ENCODE measurements at places on chromosomes 16 and 17.

DNA sequence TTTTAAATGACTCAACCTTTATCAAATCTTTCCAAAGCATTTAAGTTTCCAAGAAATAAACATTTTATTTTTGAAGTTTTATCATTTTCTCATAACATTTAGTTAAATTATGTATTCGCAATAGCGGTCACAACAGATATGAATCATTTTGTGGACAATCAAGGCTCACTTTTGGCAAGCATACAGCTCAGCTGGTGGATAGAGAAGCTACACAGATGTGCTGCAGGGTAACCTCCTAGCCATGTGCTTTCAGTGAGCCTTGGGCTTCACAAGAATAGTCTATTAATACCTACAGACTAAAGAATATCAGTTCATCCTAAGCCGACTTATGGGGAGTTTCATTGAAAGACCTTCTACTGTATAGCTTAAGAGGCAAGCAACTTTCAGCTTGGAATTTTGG, 144.8 kb downstream of the MRTFB start:
- no peaks in the 10 kb centered on the region for H3K4me1 ChIP-seq
- no peak overlapping the region for H3K4me3 ChIP-seq

DNA sequence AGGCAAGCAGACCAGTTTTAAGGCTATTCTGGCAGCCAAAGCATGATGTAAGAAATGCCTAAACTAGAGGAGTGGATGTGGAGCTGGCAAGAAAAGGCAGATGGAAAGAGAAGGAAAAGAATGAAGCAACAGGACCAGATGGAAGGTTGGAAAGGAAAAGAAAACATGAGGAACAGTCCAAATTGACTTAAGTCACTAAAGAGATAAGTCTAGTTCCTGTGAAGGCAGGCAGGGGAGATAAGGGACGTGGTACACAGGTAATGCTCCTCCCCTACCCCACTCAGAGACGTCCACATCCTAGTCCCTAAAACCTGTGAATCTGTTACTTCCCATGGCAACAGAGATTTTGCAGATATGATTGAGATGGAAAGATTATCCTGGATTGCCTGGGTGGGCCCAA, 43.5 kb downstream of the TEX2 start:
- DNase-seq: no peak
- H3K27ac ChIP-seq: no peak overlapping the region
- H3K27me3 ChIP-seq: no peaks in the 10 kb centered on the region

- H3K4me1 ChIP-seq: peaks cover 77% of the 10 kb centered on the region
- H3K27ac ChIP-seq: no peak overlapping the region
- DNase-seq: no peak
- H3K4me3 ChIP-seq: no peak overlapping the region
These were observed 4.9 kb downstream of the TNRC6C start for GRCh38 chr17:77963441-77963840.

GRCh38 chr17:17767154-17767869, 69.5 kb downstream of the SREBF1 start:
- H3K4me3 ChIP-seq: no peak overlapping the region
- H3K36me3 ChIP-seq: no peaks in the 10 kb centered on the region
- H3K27ac ChIP-seq: no peak overlapping the region
- no peaks in the 10 kb centered on the region for H3K27me3 ChIP-seq
- DNase-seq: no peak
- peaks cover 31% of the 10 kb centered on the region for H3K4me1 ChIP-seq

- peak overlapping the region; percentile 82 for H3K4me3 ChIP-seq
- H3K36me3 ChIP-seq: peaks cover 21% of the 10 kb centered on the region
- DNase-seq: no peak
- H3K27me3 ChIP-seq: no peaks in the 10 kb centered on the region
These were observed 292.0 kb upstream of the TNRC6C start for GRCh38 chr17:77666462-77666861.

GRCh38 chr17:74234486-74234885, 21.1 kb downstream of the TTYH2 start:
- H3K4me1 ChIP-seq: no peaks in the 10 kb centered on the region
- peaks cover 2% of the 10 kb centered on the region for H3K36me3 ChIP-seq
- no peak for DNase-seq
- no peak overlapping the region for H3K27ac ChIP-seq
- no peaks in the 10 kb centered on the region for H3K27me3 ChIP-seq
- no peak overlapping the region for H3K4me3 ChIP-seq

GRCh38 chr17:65586899-65587298, 25.5 kb upstream of the AXIN2 start:
- no peaks in the 10 kb centered on the region for H3K36me3 ChIP-seq
- H3K27ac ChIP-seq: no peak overlapping the region
- no peak overlapping the region for H3K4me3 ChIP-seq
- no peaks in the 10 kb centered on the region for H3K27me3 ChIP-seq
- DNase-seq: no peak
- peaks cover 18% of the 10 kb centered on the region for H3K4me1 ChIP-seq

GRCh38 chr17:6070430-6070912, 292 bp downstream of the WSCD1 start:
- H3K27me3 ChIP-seq: peaks cover 68% of the 10 kb centered on the region
- no peak overlapping the region for H3K27ac ChIP-seq
- no peak overlapping the region for H3K4me3 ChIP-seq
- no peaks in the 10 kb centered on the region for H3K36me3 ChIP-seq
- DNase-seq: no peak

DNA sequence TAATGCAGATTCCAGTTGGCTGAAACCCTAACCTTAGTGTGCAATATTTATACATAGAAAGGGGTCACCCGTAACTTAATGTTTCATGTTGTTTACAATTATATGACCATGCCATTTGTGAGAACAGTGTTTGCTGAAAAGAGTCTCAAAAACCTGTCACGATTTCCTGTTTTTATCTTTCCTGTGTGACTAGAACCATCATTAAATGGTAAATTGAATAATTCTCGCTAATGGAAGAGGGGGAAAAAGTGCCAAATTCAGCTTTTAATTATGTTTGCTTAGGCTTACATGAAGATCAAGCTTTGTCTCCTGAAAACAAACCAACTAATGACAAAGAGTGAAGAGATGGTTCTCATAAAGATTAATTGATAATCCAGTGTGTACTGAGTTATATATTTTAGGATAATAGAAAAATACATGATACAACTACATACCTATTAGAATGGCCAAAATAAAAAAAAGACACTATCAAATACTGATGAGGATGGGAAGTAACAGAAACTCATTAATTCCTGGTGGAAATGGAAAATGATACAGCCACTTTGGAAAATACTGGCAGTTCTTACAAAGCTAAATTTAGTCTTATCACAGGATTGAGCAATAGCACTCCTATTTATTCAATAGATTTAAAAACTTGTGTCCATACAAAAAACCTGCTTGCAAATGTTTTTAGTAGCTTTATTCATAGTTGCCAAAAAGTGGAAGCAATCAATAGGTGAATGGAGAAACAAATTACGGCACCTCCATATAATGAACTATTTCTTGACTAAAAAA, 141.7 kb downstream of the CDK5R1 start:
- H3K4me3 ChIP-seq: no peak overlapping the region
- no peaks in the 10 kb centered on the region for H3K36me3 ChIP-seq
- H3K27me3 ChIP-seq: no peaks in the 10 kb centered on the region
- no peak for DNase-seq
- no peak overlapping the region for H3K27ac ChIP-seq

- H3K27ac ChIP-seq: peak overlapping the region; percentile 35
- no peaks in the 10 kb centered on the region for H3K27me3 ChIP-seq
- no peak overlapping the region for H3K4me3 ChIP-seq
- DNase-seq: no peak
- peaks cover 3% of the 10 kb centered on the region for H3K36me3 ChIP-seq
- H3K4me1 ChIP-seq: peaks cover 4% of the 10 kb centered on the region
These were observed 75.7 kb downstream of the FBXL20 start for GRCh38 chr17:39325528-39326240.

- H3K27ac ChIP-seq: no peak overlapping the region
- no peak overlapping the region for H3K4me3 ChIP-seq
- H3K27me3 ChIP-seq: no peaks in the 10 kb centered on the region
- H3K4me1 ChIP-seq: no peaks in the 10 kb centered on the region
- DNase-seq: no peak
- no peaks in the 10 kb centered on the region for H3K36me3 ChIP-seq
These were observed 38.2 kb upstream of the ZFHX3 start for GRCh38 chr16:73086108-73086507.

- H3K36me3 ChIP-seq: no peaks in the 10 kb centered on the region
- H3K27ac ChIP-seq: no peak overlapping the region
- H3K4me1 ChIP-seq: peaks cover 5% of the 10 kb centered on the region
- H3K27me3 ChIP-seq: peaks cover 7% of the 10 kb centered on the region
These were observed 31.3 kb upstream of the CBX4 start for GRCh38 chr17:79870540-79870939.

GRCh38 chr16:5002699-5003143, 31.0 kb downstream of the NAGPA start:
- no peak for DNase-seq
- H3K4me1 ChIP-seq: no peaks in the 10 kb centered on the region
- peaks cover under 1% of the 10 kb centered on the region for H3K27me3 ChIP-seq
- no peak overlapping the region for H3K4me3 ChIP-seq

- H3K36me3 ChIP-seq: peaks cover 9% of the 10 kb centered on the region
- no peaks in the 10 kb centered on the region for H3K27me3 ChIP-seq
- DNase-seq: no peak
- H3K27ac ChIP-seq: no peak overlapping the region
- H3K4me3 ChIP-seq: no peak overlapping the region
These were observed 12.5 kb downstream of the GSE1 start for GRCh38 chr16:85625485-85626117.

DNA sequence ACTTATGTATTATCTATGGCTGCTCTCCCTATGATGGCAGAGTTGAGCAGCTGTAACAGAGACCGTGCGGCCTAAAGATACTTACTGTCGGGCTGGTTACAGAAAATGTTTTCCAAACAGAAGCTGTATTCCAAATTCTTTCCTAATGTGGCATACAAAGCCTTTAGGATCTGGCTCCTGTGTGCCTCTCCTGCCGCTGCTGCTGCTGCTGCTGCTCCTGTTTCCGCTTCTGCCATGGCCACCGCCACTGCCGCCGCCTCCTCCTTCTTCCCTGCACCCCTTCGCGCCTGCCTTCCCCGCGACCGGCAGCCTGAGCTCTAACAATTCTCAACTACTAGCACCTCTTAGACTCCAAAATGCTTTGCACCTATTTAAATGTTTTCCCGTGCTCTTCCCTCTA, 263.9 kb upstream of the TBX2 start:
- DNase-seq: no peak
- no peaks in the 10 kb centered on the region for H3K36me3 ChIP-seq
- H3K27me3 ChIP-seq: no peaks in the 10 kb centered on the region

DNA sequence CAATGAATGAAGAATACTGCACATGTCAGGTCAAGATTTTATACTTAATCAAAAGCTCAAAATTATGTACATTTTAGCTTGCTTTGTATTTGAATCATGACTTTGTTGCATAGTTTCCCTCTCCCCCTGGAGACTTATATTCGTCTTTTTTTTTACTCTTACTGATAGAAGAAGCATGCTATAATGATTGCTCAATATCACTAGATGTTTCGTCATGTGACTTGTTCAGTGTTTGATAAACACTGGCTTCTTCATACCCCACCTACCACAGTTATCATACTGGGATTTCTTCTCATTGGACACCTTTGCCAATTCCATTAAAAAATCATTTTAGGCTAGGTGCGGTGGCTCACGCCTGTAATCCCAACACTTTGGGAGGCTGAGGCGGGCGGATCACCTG, 148.7 kb downstream of the FTO start:
- H3K27ac ChIP-seq: no peak overlapping the region
- peaks cover 35% of the 10 kb centered on the region for H3K36me3 ChIP-seq
- H3K4me3 ChIP-seq: no peak overlapping the region
- no peaks in the 10 kb centered on the region for H3K27me3 ChIP-seq
- DNase-seq: no peak

DNA sequence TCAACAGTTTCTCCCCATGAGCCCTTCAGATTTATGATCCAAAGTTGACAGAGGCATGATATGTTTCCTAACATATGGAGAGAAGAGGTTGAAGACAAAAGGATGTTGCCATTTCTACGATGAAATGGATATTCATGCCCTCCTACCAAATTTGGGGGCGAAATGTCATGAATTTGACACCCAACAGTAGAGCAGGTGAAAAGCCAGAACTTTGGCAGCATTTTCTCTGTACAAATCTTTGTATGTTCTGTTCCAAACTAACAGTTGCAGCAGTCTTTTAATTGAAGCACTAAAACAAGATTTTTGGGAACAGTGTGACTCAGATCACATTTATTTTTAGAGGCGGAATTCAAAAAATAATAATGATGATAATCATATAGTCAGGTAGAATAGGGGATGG, 130.1 kb downstream of the TRIM37 start:
- H3K27me3 ChIP-seq: no peaks in the 10 kb centered on the region
- no peak for DNase-seq
- no peaks in the 10 kb centered on the region for H3K4me1 ChIP-seq
- H3K36me3 ChIP-seq: no peaks in the 10 kb centered on the region

GRCh38 chr16:14186007-14186794, 115.1 kb downstream of the MRTFB start:
- H3K36me3 ChIP-seq: no peaks in the 10 kb centered on the region
- H3K4me1 ChIP-seq: peaks cover 7% of the 10 kb centered on the region
- H3K27me3 ChIP-seq: no peaks in the 10 kb centered on the region
- no peak for DNase-seq

- no peak for DNase-seq
- H3K36me3 ChIP-seq: no peaks in the 10 kb centered on the region
- H3K4me1 ChIP-seq: peaks cover 36% of the 10 kb centered on the region
- no peaks in the 10 kb centered on the region for H3K27me3 ChIP-seq
These were observed 37.2 kb downstream of the LYRM1 start for GRCh38 chr16:20937736-20938135.

DNA sequence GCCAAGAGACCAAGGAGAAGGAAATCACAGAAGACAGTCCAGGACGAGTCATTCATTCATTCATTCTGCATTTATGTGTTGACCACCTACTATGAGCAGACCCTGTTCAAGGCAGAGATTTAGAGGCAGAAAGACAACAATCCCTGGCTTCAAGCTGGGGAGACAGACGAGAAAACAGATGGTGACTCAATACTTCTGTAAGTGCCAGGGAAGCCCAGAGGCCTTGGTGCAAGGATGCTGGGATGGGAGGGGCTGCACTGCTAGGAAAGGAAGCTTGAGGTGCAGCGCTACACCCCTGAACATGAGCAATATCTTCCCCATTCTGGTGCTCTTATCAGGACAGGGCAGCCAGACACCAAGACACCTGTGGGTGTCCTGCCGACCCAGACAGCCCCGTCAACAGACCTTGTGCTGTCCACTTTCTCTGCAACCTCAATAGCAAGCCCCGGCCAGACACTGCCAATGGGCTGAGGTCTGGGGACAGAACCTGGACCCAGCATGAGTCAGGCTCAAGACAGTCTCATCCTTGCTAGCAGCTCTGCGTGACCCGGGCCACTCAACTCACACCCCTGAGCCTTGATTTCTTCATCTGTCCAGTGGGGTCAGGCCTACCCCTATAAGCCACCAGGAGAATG, 163.5 kb downstream of the COPRS start:
- H3K4me3 ChIP-seq: no peak overlapping the region
- no peaks in the 10 kb centered on the region for H3K36me3 ChIP-seq
- DNase-seq: no peak
- H3K27ac ChIP-seq: no peak overlapping the region

- H3K4me1 ChIP-seq: peaks cover 3% of the 10 kb centered on the region
- H3K4me3 ChIP-seq: no peak overlapping the region
- DNase-seq: no peak
- peaks cover 34% of the 10 kb centered on the region for H3K36me3 ChIP-seq
These were observed 16.4 kb downstream of the ZNF778 start for GRCh38 chr16:89233678-89234490.

Data from activated naive CD8-positive, alpha-beta T cell treated with anti-CD3 and anti-CD28 coated beads, Interleukin-2, amount 50 U/mL, for 24 hours (primary cell).